ENCODE measurements at places on chromosomes 1 and 21.
A peak's percentile ranks its signal among the peaks of the same experiment; 100 is the strongest.

DNA sequence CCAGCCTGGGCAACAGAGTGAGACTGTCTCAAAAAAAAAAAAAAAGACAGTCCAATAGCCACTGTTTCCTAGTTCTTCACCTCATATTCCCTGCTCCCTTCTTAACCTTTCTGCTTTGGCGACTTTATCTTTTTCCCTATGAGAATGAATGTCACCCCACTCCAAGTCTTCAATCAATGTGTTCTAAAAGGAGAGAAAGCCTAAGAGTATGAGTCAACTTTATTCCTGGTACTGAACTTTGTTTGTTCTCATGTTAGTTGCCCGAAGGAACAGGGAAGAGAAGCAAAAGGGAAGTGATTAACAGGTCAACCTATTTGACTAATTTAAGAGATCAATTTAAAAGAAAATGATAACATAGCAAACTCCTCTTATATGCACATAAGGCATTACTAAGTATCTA, 39.9 kb upstream of the SLC16A1 start:
- no peak for DNase-seq

GRCh38 chr1:201358596-201358995, 18.9 kb downstream of the TNNT2 start:
- DNase-seq: no peak

DNA sequence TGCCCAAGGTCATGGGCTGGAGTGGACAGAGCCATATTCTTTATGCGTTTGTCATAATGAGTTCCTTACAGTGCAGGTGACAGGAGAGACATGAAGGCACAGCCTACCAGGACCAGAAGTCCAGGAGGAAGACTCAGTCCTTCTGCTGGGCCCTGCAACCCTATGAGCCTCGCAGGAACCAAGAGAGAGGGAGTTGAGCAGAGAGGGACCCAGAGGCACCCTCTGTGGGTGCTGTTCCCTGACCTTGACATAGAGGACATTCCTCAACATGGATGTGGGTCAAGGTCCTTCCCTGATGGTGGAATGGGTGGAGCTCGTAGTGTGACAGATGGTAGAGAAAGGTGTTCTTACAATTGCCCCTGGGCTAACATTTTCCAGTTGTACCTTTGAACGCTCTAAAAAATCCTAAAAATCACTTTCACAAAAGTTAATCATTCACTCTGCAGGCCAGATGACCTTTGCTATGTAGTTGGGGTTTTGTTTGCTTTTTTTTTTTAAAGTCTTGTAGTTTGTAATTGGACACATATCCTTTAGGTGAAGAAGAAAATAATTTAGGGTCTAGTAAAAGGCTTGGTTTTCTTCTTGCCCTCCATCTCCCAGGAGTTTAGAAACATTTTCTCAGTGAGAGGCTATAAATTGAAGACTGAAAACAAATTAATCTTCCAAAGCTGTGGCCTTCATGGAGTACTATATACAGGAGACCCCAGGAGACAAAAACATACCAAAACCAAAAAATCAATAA, 41.9 kb downstream of the MAB21L3 start:
- DNase-seq: no peak

DNA sequence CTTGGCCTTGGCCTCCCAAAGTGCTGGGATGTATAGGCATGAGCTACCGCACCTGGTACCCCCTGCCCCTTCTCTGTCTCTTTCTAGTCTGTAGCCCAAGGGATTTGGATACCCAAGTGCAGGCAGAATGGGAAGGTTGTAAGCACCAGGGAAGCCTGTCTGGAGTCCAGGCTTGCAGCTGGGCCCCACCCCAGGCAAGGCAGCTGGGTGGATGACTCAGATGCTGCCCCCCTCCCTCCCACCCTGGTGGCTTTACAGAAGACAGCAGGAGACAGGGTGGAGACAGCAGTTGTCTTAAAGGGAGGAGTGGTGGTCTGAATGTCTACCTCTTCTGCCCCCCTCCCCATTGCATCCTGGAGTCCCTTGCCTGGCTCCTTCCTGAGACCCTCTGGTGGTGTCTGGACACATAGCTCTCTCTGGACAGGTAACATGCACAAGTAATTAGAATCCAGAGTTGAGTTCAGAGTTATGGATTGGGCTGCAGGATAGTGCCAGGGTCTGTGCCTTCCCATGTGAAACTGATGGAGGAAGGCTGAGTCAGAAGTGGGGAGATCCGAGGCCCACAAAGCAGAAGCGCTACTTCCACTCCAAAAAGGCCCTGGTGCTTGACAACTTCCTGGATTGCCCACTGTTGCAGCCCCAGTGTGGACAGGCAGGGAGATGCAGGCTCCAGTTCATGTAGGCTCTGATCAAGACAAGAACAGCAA, 5.1 kb downstream of the LMNA start:
- DNase-seq: no peak

DNA sequence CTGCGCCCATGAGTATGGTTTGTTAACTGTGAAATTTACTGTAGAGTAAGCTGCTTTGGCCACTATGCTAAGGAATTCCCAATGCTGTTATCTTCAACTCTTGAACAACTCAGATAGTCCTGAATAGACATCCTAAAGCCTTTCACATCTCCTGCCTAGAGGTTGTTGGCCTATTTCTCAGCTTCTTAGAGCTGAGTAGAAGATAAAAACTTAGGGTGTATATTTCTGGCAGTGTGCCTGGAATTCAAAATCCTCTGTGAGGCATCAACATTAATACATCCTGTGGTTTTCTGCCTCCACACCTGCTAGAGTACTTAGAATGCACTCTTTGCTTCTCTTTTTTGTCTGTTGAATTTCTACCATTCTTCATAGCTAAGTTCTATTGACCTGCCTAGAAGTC, 45.8 kb upstream of the RC3H1 start:
- no peak for DNase-seq

DNA sequence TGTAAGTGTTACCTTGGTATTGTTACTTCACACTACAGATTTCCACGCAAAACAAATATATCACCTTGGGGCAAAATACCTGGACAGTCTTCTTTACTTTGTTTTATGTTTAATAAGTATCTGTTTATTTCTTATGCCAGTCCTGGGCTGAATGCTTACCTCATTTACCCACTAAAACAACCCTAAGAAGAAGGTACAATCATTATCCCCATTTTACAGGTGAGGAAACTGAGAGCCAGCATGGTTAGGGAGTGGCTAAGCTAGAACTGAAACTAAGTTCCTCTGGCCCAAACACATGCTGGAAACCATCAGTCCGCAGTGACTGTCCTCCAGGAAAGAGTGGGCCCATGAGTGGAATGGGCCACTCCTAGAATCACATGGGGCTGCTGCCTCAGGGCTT, 13.0 kb upstream of the GUCA2B start:
- DNase-seq: no peak

GRCh38 chr1:206727981-206728696, 42.4 kb upstream of the IL19 start:
- no peak for DNase-seq

- no peak for DNase-seq
Observed at GRCh38 chr1:84348759-84349158, 47.3 kb downstream of the SAMD13 start.

- DNase-seq: no peak
Observed at GRCh38 chr1:52706941-52707926, 9.1 kb upstream of the COA7 start.

DNA sequence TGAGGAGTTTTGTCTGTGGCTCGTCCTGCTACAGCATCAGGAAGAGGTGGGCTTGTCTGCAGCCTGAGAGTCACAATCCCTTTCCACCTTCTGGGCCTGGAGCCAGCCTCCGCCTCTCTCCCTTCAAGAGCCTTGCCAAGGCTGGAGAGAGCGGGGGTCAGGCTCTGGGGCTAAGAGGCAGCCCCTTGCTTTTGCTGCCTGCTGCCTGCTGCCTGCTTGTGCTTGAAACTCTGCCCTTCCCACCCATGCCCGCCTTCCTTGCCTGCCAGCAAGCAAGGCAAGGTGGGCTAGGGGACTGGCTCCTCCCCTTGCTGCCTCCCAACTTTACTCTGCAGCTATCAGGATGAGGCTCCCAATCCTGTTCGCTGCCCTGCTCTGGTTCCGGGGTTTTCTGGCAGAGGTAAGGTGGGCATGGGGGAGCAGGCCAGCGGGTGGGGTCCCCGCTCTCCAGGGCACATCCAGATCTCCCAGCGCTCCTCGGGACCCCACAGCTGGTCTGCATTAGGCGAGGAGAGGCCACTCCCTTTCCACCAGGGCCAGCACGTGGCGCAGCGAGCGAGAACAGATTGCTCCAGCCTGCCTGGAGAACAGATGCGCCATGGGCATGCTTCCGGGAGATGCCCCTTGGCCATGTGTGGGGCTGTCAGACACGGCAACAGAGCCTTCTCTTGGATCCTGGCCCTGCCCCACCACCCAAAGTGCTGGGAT, 7.5 kb upstream of the PTPN7 start:
- no peak for DNase-seq

DNA sequence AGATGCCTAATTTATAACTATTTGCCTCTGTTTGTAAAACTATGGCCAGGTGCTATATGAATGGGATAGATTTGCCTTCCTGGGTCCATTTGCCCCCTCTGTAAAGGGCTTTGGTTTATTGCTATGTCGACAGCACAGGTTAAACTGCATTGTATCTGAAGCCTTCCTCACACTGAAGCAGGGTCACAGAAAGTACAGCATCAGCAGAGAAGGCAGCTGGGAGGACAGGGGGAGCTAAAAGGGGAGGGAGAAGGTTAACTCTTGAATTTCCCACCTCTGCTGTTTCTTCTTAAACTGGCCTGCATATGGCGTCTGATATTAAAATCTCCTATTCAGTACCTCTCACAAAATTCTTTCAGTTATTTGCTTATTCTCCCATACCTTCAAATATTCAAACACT, 297.4 kb downstream of the TM2D1 start:
- DNase-seq: no peak

GRCh38 chr1:93447481-93448291, at the start of gene FNBP1L:
FNBP1L (plus strand) TSS chr1:93448118; CDS start chr1:93448282, 164 bp downstream.
- peak; percentile 62 for DNase-seq

DNA sequence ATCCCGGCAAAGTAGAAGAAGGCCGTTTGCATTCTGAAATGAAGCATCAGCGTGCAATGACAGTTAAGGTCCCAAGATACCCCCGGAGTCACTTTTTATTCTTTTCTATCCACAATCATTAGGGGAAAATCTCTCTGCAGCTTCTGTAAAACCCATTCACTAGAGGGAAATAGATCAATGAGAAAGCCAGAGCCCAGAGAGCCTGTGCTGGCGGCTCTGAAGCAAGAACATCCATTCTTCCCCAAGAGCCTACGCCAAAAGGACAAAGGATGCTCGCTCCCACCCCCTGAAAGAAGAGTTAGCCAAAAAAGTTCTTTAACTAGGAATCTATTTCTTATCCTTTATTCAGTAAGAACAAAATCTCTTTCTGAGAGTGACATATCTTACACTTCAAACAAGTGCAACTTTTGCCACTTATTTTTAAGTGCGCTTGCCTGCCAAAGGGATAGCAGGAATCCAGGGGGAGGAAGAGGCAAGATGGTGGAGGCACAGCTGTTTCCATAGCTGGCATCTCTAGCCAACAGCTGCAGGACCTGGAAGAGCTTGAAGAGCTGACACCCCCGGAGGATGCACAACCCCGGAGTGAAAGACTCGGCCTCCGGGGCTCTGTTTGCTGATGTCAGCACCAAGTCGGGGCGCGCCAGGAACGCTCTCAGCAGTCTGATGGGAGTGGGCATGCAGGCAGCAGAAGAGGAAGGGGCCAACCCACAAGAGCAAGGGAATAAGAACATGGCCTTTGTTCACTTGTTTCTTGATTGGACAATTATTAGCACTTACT, 68.7 kb downstream of the KCNN3 start:
- DNase-seq: no peak

- DNase-seq: no peak
Observed at GRCh38 chr1:96962751-96963211, 241.2 kb downstream of the PTBP2 start.

GRCh38 chr1:187474336-187474735, 645.6 kb downstream of the PLA2G4A start:
- DNase-seq: no peak

- no peak for DNase-seq
Observed at GRCh38 chr21:39799178-39799577, 54.2 kb downstream of the IGSF5 start.

DNA sequence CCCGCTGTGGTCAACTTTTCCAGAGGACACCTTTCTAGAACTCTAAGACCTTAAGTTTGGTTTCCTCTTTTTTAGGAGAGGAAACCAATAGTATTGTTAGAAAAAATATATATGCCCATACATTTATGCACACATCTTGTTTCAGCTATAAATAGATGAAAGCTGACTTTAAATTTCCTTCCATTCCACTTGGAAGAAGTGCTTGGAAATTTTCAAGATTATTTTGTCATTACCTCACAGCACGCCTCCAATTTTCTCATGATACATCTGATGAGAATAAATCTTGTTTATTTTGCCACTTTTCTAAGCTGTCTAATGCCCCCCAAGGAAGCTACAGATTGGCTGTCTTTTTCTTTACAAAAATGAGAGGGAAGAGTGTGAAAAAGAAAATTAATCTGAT, 65.8 kb downstream of the NIBAN1 start:
- DNase-seq: no peak

GRCh38 chr1:198187973-198188588, 31.3 kb downstream of the NEK7 start:
- DNase-seq: no peak

DNA sequence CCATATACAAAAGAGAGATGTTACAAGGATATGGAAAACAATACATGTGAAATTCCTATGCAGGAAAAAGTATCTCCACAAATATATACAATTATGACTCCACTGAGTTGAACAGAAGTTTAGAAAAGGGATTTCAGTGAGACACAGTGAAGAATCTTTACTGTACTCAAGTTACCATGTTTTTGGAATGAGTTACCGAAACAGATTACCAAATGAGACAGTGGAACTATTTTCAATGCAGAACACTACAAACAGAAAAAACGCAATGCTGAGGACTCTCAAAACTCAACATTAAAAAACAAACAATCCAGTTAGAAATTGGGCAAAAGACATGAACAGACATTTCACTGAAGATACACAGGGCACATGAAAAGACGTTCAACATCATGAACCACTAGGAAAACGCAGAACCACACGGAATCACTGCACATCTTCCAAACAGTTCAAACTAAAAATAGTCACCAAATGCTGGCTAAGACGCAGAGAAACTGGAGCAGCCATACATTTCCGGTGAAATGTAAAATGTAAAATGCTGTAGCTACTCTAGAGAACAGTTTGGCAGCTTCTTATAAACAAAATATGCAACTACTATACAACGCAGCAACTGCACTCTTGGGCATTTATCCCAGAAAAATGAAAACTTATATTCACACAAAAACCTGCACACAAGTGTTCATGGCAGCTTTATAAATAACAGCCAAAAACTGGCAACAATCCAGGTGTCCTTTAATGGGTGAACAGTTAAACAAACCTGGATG, 118.7 kb downstream of the UBR4 start:
- no peak for DNase-seq

DNA sequence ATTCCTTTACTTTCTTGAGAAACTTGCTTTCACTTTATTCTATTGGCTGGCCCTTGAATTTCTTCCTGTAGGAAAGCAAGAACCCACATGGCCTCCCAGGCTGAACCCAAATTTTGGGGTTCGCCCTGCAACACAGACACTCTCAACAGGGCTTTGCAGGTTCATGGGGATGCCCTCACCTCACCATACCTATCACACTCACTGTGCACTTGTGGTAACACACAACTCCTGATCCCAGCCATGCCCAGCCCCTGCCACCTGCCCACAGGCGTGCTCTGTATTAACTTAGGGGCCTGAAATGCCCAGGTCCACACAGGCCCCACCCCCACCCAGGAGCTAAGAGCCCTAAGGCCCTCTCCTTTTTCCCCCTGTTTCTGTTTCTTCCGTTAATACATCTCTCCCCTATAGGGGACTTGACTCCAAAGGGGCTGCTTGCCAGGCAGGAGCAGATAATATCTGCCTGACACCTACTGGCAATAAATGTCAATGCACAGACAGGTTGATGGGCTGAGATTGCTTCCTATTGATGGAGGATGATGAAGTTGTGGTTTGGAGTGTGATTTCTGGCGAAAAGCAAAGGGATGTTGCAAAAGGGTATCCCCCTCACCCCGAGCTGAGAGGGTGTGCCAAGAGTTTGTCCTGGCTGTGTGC, 171.5 kb downstream of the AJAP1 start:
- no peak for DNase-seq
